Dorsolateral prefrontal cortex (tissue), 122 donors: ENCODE measurements at places on chromosomes 3 and 15. TPM values are rescaled to one million over a fixed set of nuclear protein-coding genes. Genes with fewer than 3 reads are reported as not detected.

SEMA5B gene
- 12.6 TPM for total RNA-seq

MYO5C gene
- total RNA-seq, result 7.3 TPM

OR5K3 gene
- not detected for total RNA-seq

MESP2 gene
- 2.0 TPM for total RNA-seq

MRPL47 gene
- 23.7 TPM for total RNA-seq

MAPKBP1 gene
- 59.1 TPM for total RNA-seq

BSN gene
- total RNA-seq, result 192 TPM

MORC1 gene
- total RNA-seq, result not detected

MORF4L1 gene
- 349 TPM for total RNA-seq

RPLP1 gene
- 463 TPM for total RNA-seq

TRPC1 gene
- 26.3 TPM for total RNA-seq

EID1 gene
- total RNA-seq, result 184 TPM

KIF9 gene
- total RNA-seq, result 8.0 TPM

SPSB4 gene
- 1.1 TPM for total RNA-seq

ALCAM gene
- 62.8 TPM for total RNA-seq

RBP2 gene
- not detected for total RNA-seq

PRICKLE2 gene
- total RNA-seq, result 99.0 TPM

FBLN2 gene
- total RNA-seq, result 21.4 TPM

HAUS2 gene
- total RNA-seq, result 18.2 TPM

PRSS50 gene
- total RNA-seq, result 0.21 TPM

GP5 gene
- not detected for total RNA-seq

PPARG gene
- total RNA-seq, result 7.4 TPM

OIP5 gene
- not detected for total RNA-seq

ZNF502 gene
- 5.2 TPM for total RNA-seq

SNX22 gene
- 33.9 TPM for total RNA-seq

SCN11A gene
- 0.65 TPM for total RNA-seq

COX17 gene
- total RNA-seq, result 41.5 TPM

GPR176 gene
- 24.6 TPM for total RNA-seq

ICE2 gene
- total RNA-seq, result 47.6 TPM

ACTL6A gene
- 10.4 TPM for total RNA-seq

CIP2A gene
- 5.7 TPM for total RNA-seq

CA12 gene
- total RNA-seq, result 2.6 TPM
